ENCODE measurements at places on chromosomes 13 and 19. TPM values are rescaled to one million over a fixed set of nuclear protein-coding genes. Genes with fewer than 3 reads are reported as not detected.

Gene SULT2A1
- polyA plus RNA-seq, result 0.02 TPM

Gene POU4F1
- polyA plus RNA-seq, result 2.0 TPM

Gene GIPC1
- polyA plus RNA-seq, result 58.5 TPM

- DNase-seq, result no peak
These were observed 1193.7 kb downstream of the EFNB2 start for GRCh38 chr13:105341758-105342157.

GRCh38 chr19:56097306-56097705 is 23.8 kb downstream of the ZNF787 start:
- no peak for DNase-seq
